ENCODE measurements at places on chromosomes 6 and 20. TPM values are rescaled to one million over a fixed set of nuclear protein-coding genes. Genes with fewer than 3 reads are reported as not detected.

GRCh38 chr20:21873291-21873690, 167.8 kb downstream of the PAX1 start:
- DNase-seq: no peak

DNA sequence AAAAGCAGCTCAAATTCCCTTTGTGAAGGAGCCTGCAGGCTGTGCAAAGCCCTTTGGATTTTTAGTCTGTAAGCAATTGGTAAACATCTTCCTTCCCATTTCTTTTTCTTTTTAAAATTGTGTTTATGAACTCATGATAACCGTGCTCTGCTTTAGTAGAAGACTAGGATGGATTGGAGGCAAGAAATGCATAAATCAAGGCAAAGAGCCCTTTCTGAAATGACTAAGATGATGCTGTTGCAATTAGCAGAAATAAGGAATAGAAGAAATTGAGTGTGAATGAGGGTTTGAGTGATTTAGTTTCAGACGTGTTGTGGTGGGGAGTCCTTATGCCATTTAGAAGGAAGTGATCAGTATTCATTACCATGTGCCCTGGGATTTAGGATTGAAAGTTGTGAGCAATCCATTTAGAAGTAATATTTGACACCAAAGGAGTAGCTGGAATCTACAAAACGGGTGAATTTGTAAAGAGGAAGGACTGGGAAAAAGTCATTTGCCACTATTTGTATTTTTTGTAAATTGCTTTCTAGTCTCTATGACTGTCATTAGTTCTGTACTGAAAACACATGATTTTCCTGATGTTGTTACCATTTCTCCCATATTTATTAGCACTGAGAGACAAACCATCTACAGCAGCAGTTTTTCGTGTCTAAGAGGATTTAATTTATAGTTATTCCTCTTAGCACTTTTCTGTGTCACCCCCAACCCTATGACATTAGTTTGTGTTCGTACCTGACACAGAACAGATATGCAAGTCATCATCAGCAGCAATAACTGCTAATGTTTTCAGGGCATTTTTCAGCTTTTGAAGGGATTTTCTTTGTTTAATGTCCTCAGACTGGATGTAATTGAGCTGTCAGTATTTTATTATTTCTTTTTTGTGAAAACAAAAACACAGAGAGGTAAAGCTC, 265.0 kb downstream of the UTRN start:
- no peak for DNase-seq

- DNase-seq: no peak
Measured at GRCh38 chr6:50116390-50116789, 66.7 kb upstream of the DEFB112 start.

- DNase-seq: no peak
Measured at GRCh38 chr6:97885325-97885724, 602.3 kb upstream of the MMS22L start.

DNA sequence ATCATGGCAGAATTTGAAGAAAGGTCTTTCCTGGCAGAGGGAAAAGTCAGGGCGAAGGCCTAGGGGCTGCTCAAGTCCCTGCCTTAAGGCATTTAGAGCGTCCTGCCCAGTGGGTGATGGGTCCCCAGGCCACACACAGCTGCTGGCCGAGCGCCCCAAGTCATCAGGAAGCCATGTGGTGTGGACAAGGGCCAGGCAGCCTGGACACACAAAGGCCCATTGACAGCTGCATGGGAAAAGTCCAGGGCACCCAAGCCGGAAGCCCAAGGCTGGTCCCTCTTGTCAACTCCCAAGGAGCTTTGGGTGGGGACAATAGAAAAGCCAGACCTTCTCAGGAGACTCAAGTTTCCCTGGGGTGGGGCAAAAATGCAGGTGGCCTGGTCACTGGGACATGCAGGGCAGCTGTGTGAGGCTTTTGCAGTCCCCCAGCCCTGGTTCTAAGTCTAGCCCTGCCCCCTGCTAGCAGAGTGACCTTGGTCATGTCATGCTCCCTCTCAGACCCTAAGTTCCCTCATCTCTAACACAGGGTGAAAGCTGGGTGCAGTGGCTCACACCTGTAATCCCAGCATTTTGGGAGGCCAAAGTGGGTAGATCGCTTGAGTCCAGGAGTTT, 44.3 kb upstream of the PTGIS start:
- no peak for DNase-seq

- no peak for DNase-seq
Measured at GRCh38 chr6:38586992-38587391, 52.7 kb downstream of the BTBD9 start.

DNA sequence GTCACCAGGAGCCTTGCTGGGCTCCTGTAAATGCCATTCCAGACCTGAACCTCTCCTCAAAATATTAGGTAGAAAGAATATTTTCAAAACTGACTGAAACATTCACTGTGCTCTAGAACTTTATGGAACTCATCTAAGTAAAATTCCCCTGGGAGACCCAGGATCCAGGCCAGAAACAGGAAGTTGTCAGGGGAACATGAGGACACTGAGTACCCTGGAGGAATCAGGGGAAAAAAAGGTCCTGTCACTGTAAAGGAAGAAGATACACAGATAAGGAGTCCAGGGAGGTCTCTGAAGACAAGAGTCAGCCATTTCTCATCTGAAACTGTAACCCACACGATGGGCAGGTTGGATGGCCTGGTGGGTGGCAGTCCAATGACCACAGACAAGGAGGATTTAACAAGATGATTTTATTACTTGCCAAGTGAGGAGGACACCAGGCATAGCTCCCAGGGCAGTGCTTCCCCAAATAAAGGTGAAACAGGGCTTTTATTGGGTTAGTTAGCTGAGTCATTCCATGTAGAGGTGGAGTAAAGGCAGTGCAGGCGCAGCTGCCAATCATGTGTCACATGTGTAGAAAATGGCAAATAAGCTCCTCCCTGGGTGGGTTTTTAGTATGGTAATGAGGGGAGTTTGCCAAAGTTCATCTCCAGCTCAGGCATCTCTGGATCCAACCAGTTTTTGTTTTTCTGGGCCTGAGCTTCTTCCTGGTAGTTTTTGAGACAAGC, 138.5 kb downstream of the RCAN2 start:
- no peak for DNase-seq

GRCh38 chr6:57305107-57305506, 12.3 kb upstream of the PRIM2 start:
- no peak for DNase-seq

GRCh38 chr6:127843582-127843981, 57.3 kb downstream of the THEMIS start:
- DNase-seq: no peak

DNA sequence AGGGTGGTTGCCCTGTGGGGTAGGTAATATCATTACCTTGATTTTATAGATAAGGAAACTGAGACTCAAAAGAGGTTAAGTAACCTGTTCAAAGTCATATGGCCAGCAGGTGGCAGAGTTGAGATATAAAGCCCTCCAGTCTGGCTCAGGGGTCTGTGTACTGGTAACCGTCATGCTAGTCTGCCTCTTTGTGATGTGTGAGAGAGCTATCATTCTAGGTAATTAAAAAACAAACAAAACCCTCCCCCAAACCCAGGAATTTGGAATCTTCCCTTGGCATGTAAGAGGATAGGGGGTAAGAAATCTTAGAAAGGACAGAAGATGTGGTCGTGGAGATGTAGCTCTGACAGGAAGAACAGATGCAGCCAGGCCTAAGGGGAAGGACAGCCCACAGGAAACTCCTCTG, 206.0 kb downstream of the CDC5L start:
- DNase-seq: peak; percentile 54

GRCh38 chr6:112691289-112691688, 344.2 kb downstream of the RFPL4B start:
- peak; percentile 64 for DNase-seq

GRCh38 chr6:43770372-43771209, 580 bp downstream of the VEGFA start:
- peak; percentile 65 for DNase-seq

DNA sequence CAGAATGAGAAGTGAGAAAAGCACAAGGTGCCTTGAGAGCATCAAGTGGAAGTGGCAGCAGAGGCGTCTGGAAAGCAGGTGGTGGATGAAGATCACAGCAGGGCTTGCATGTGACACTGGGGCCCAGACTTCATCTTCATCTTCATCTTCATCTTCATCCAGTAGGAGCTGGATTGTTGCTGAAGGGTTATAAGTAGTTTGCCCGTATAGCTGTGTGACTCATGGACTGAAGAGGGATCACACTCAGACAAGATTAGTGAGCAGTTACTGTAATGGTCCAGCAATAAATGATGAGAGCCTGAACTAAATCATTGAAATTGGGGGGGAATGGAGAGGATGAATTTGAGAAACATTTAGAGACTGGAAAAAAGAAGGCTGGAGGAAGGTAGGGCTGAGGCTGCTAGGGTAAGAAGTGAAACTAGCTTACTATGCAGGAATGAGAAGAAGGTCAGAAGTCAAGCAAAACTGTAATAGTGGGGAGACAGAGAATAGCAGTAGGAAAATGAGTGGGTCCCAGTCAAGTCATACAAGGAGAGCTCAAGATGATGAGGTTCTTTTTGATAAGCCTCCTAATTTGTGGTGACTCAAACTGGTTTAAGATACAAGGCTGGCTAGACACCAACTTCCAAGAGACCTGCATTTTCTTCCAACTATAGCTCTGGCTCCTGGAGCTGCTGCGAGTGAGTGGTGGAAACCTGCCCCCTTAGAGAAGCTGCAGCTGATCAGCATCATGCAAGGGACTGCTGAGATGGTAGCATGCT, 92.3 kb upstream of the BEND6 start:
- peak; percentile 31 for DNase-seq

- no peak for DNase-seq
Measured at GRCh38 chr6:159759645-159760044, 2.2 kb upstream of the ACAT2 start.

DNA sequence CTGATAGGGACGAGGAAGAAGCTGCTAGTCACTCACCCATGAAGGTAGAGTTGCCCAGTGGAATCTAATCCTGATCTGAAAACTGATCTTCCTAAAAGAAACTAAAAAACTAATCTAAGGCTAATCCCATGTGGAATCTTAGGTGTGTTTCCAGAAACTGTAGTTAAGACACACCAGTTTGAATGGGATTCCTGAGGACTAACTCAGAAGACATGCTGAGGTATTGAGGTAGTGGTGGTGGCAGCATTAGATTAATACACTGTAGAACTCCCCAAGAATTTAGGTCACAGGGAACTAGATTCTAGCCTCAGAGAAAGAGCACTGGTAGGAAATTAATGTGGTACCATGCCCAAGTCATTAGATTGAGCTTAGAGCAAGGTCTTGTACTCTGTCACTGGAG, 19.6 kb upstream of the AKAP7 start:
- no peak for DNase-seq

DNA sequence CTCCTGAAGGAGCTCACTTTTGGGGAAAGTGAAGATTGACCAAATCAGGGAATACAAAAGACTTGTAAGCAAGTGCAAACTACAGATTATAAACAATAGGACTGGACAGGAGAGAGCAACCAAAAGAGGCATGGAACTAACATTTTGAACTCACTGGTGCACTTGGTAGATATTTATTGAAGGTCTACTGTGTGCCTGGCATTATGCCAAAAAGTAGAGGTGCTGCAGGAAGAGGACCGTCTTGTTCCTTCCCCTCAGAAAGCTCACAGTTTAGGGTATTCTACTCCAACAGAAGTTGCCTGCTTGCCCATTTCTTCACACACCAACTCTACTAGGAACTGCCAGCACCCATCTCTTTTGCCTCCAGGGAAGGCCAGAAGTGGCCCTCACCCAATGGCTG, 10.0 kb upstream of the TSHZ2 start:
- no peak for DNase-seq

- no peak for DNase-seq
Measured at GRCh38 chr6:146850238-146850896, 251.6 kb downstream of the ADGB start.

DNA sequence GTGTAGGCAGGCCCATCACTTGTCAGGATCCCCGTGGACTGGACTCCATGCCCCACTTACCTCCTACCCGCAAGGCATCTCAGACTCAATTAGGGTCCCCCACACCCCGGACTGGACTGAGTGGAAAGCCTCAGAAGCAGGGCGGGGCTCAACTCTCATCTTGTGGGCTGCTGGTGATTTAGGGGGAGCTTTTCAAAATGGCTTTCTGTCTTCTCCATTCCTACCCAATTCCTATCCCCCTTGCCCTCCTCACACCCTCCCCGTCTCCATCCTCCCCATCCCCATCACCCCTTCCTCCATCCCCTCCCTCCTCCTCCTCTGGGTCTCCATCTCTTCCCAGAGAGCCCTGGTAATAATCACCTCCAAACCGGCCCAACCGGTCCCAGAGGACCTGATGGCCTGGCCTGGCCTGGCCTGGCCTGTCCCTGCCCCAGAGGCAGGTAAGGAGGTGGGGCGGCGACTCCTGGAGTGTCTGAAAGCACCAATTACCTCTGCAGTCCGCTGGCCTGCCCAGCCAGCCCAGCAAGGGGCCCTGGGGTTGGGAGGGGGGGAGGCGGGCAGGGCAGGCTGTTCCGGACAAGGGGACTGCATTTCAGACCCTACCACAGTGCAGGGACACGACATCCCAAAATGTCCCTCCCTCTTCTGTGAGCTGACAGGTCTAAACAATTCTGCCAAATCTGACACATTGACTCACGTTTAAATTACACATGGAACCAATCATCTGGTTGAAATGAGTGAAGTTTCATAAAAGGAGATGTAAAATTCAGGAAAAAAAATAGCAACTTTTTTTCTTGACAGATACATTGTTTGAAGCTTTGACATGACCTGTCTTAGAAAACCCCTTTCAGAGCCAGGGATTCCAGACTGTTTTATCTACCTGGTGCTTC, 24.8 kb downstream of the MAFB start:
- no peak for DNase-seq

DNA sequence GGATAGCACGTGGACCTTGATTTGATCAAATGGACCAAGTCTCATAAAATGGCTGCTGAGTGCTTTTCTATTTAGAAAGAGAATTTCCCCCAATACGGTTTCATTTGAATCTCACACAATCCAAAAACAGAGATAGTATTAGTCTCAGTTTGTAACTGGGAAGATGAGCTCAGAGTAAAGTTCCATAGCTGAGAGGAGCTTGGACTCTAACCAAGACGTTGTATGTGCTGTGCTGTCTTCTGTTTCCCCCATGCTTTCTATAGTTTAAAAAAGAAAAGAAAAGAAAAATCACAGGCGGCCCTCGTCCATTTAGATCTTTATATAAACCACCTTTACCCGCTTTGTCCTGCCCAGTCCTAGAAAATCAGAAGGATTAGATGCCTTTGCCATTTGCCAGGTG, 58.1 kb downstream of the AKAP12 start:
- no peak for DNase-seq

The ZBTB2 gene
- 13.6 TPM for total RNA-seq

The HLA-DRA gene
- total RNA-seq: not detected

The SNAI1 gene
- 14.5 TPM for total RNA-seq

The PRR18 gene
- total RNA-seq: not detected

The MRAP2 gene
- total RNA-seq: 5.8 TPM

The TMC2 gene
- not detected for total RNA-seq

The BHLHE23 gene
- total RNA-seq: not detected

The PTCHD4 gene
- total RNA-seq: 1.9 TPM

The FITM2 gene
- total RNA-seq: 7.7 TPM

Data from endothelial cell of umbilical vein (primary cell).